Ovary (tissue), 10 donors: ENCODE measurements at places on chromosomes 2 and 18. TPM values are rescaled to one million over a fixed set of nuclear protein-coding genes. Genes with fewer than 3 reads are reported as not detected.

- no peaks in the 10 kb centered on the region for H3K4me1 ChIP-seq
- H3K27me3 ChIP-seq: no peaks in the 10 kb centered on the region
- no peaks in the 10 kb centered on the region for H3K36me3 ChIP-seq
- H3K27ac ChIP-seq: no peak overlapping the region
- no peak overlapping the region for H3K4me3 ChIP-seq
- no peak for DNase-seq
These were observed 2.6 kb upstream of the BMPR2 start for GRCh38 chr2:202373490-202373889.

- no peak overlapping the region for H3K4me3 ChIP-seq
- DNase-seq: no peak
- no peaks in the 10 kb centered on the region for H3K27me3 ChIP-seq
- no peaks in the 10 kb centered on the region for H3K36me3 ChIP-seq
- peaks cover 3% of the 10 kb centered on the region for H3K4me1 ChIP-seq
These were observed 216.6 kb downstream of the SS18 start for GRCh38 chr18:25873833-25874232.

DNA sequence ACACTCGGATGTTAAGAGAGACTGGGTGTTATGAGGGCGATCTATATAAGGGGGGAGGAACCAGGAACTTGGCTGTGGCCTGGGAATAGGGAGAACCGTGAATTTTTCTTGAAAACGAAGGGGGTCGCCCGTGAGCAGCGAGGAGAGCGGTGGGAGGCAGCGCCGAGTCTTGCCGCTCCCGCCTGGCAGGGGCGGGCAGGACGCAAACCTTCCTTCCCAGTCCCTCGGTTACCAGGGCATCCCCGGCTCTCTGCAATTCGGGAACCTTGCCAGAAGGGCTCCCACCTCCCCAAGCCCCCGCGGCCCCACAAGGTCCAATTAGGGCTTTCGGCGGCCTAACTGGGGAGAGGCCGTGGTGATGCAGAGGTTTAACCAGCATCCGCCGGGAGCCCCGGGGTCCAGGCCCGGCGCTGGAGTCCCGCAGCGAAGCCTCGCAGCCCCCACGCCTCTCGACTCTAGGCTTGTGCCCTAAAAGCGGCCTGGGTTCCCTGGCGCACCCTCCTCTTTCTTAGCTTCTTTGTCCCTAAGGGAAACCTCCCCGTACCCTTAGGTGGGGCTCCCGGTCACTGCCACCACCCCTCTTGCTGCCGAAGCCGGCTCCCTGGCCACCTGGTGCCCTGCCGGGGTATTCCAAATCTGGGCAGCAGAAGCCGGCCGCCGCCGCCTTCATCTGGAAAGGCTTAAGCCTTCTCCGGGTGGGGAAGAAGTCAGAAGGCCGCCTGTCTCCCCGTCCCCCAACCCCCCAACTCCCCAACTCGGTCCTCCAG is 680 bp upstream of the FHOD3 start:
- H3K36me3 ChIP-seq: no peaks in the 10 kb centered on the region
- H3K4me1 ChIP-seq: no peaks in the 10 kb centered on the region
- H3K27ac ChIP-seq: peak overlapping the region; percentile 71
- H3K27me3 ChIP-seq: no peaks in the 10 kb centered on the region
- DNase-seq: peak; percentile 85
- H3K4me3 ChIP-seq: peak overlapping the region; percentile 47

- no peaks in the 10 kb centered on the region for H3K36me3 ChIP-seq
- no peaks in the 10 kb centered on the region for H3K4me1 ChIP-seq
- H3K27me3 ChIP-seq: no peaks in the 10 kb centered on the region
- DNase-seq: no peak
These were observed 510.9 kb upstream of the CELF4 start for GRCh38 chr18:38076346-38077070.

Gene OR6B2
- total RNA-seq: not detected

Gene AFG3L2
- total RNA-seq: 34.9 TPM
